ENCODE measurements at places on chromosomes 16 and 17. TPM values are rescaled to one million over a fixed set of nuclear protein-coding genes. Genes with fewer than 3 reads are reported as not detected.

KRTAP3-2 gene
- not detected for total RNA-seq

CLDN6 gene
- total RNA-seq: not detected

CMTM3 gene
- 12.2 TPM for total RNA-seq

TP53TG3 gene
- 0.53 TPM for total RNA-seq

DNA sequence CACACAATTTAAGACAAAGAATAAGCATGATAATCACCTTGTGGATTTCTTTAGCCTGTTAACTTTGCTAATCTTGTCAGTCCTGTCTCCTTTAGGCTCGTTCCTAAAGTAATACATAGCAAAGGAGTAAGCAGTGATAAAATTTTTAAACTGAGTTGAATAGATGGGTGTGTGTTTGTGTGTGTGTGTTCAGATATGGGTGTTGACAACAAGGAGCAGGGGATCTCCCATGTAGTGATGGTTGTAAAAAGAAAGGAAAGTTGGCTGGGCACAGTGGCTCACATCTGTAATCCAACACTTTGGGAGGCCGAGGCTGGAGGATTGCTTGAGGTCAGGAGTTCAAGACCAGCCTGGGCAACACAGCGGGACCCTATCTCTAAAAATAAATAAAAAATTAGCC is 44.6 kb upstream of the KCNJ2 start:
- no peak overlapping the region for H3K27ac ChIP-seq
- no peaks in the 10 kb centered on the region for H3K4me1 ChIP-seq
- H3K4me3 ChIP-seq: no peak overlapping the region
- no peaks in the 10 kb centered on the region for H3K27me3 ChIP-seq

- H3K27me3 ChIP-seq: no peaks in the 10 kb centered on the region
- no peak overlapping the region for H3K4me3 ChIP-seq
- H3K4me1 ChIP-seq: no peaks in the 10 kb centered on the region
- H3K36me3 ChIP-seq: no peaks in the 10 kb centered on the region
- DNase-seq: no peak
Measured at GRCh38 chr17:27413792-27414191, 42.5 kb upstream of the KSR1 start.

DNA sequence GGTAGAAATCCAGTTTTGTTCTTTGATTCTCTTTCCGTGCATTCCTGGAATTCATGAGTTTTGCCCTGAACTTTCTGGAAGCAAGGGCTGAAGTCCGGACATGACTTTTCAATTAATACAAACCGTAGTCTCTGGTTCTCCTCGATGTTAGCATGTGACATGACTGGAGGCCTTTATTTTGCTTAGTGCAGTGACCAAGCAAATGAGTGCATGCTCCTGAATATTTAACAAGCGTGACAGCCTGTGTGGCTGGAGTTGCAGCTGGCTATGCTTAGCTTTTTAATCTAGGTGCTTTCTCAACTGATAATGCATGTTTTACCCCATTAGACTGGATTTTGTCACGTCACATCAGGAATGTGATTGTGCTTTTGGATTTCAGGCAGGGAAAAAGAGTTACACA is 302.1 kb downstream of the MAP2K6 start:
- H3K27me3 ChIP-seq: no peaks in the 10 kb centered on the region
- no peak overlapping the region for H3K4me3 ChIP-seq
- H3K36me3 ChIP-seq: no peaks in the 10 kb centered on the region
- H3K4me1 ChIP-seq: peaks cover 11% of the 10 kb centered on the region

DNA sequence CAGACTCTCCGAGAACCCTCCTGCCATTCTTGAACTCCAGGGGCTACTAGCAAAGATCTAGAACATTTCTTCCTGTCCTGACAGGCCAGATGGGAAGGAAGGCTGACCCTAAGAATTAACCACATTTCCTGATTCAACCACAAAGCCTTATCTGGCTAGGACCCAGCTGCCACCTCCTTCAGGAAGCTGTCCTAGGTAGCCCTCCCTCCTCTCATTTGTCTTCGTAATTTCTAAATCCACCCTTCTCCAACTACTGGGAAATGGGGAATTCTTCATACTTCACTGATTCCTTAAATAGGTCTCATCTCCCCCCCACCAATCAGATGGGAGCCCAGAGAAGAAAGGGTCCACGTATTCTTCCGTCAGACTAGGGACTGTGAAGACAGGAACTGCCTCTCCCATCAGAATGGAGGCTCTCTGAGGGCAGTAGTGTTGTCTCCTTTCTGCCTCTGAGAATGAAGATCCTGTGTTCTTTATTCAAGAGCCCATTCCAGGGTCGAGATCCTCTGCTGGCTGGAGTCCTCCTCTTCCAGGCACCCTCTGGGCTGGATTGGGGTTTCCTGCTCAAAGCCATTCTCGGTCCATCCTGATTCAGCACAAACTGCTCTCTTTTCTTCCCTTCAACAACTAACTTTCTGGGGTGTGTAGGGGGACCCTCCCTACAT is 2.1 kb downstream of the SAMD14 start:
- no peak for DNase-seq
- no peaks in the 10 kb centered on the region for H3K27me3 ChIP-seq
- H3K4me3 ChIP-seq: no peak overlapping the region
- peaks cover 12% of the 10 kb centered on the region for H3K4me1 ChIP-seq
- no peak overlapping the region for H3K27ac ChIP-seq
- no peaks in the 10 kb centered on the region for H3K36me3 ChIP-seq

- no peak overlapping the region for H3K27ac ChIP-seq
- no peaks in the 10 kb centered on the region for H3K27me3 ChIP-seq
- no peaks in the 10 kb centered on the region for H3K4me1 ChIP-seq
- H3K36me3 ChIP-seq: no peaks in the 10 kb centered on the region
- no peak for DNase-seq
Measured at GRCh38 chr16:19607616-19608280, 52.2 kb downstream of the VPS35L start.

DNA sequence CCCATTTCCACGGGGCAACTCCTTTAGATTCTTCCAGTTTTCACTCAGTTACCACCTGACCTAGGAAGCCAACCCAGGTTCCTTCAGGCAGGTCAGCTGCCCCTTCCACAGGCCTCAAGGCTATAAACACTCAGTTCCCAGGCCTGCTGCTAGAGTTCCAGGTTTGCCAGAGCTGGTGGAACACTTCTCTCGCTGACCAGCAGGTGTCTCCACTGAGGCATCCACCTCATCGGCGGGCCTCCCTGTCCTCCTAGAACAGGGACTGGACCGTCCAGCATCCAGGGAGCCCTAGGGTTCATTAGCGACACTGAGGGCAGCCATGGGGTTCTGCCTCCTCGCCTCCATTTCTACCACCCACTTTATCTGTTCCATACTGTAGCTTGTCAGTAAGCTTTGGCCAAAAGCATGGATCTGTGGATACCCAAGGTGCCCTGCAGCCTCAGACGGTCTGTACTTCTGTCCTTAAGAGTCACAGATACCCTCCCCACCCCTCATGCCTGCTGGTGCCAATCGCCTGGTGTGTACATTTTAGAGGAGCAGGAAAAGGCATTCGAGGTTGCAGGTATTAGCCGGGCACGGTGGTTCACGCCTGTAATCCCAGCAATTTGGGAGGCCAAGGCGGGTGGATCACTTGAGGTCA is 29.0 kb downstream of the PIMREG start:
- no peak overlapping the region for H3K27ac ChIP-seq
- H3K36me3 ChIP-seq: no peaks in the 10 kb centered on the region
- peak; percentile 85 for DNase-seq
- H3K4me1 ChIP-seq: no peaks in the 10 kb centered on the region

DNA sequence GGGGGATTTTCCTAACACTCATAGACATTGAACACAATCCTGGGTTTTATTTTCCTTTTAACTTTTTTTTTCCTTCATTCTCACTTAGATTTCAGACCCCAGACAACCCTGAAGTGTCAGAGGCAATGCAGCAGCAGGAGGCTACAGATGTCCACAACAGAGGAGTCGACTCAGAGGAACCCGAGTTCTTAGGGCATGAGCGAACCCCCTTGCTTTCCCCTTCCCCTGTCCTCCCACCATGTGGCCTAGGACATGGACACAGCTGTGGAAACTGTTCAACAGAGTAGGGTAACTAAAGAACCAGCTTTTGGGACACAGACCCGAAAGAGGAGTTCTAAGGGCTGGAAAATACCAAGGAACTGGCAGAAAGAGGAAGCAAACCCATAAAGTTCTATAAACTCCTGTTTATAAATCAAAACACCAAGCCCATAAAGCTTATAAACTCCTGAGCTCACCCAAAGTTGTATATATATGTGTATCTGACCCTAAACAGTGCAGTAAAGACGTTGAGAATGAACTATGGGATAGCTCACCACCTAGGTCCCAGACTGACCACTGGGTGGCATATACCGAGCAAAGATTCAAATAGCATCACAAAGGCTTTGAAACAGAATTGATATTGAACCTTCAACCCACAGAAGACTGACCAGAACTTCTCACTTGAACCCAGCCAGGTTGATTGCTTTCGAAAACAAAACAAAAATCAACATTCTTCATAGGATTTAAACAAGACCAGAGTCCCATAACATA is 33.9 kb downstream of the CMTM4 start:
- no peak overlapping the region for H3K4me3 ChIP-seq
- H3K4me1 ChIP-seq: peaks cover 30% of the 10 kb centered on the region
- no peak overlapping the region for H3K27ac ChIP-seq
- DNase-seq: no peak
- H3K27me3 ChIP-seq: no peaks in the 10 kb centered on the region

- DNase-seq: no peak
- H3K27ac ChIP-seq: no peak overlapping the region
- no peak overlapping the region for H3K4me3 ChIP-seq
- peaks cover 2% of the 10 kb centered on the region for H3K27me3 ChIP-seq
- H3K4me1 ChIP-seq: no peaks in the 10 kb centered on the region
- no peaks in the 10 kb centered on the region for H3K36me3 ChIP-seq
Measured at GRCh38 chr17:66932311-66932710, 32.2 kb upstream of the CACNG4 start.

GRCh38 chr17:78746263-78746948 is 35.7 kb downstream of the CYTH1 start:
- H3K4me1 ChIP-seq: peaks cover 23% of the 10 kb centered on the region
- H3K27ac ChIP-seq: no peak overlapping the region
- DNase-seq: peak; percentile 49
- H3K27me3 ChIP-seq: no peaks in the 10 kb centered on the region
- H3K4me3 ChIP-seq: no peak overlapping the region
- H3K36me3 ChIP-seq: no peaks in the 10 kb centered on the region
